ENCODE measurements at places on chromosomes 1 and 21. TPM values are rescaled to one million over a fixed set of nuclear protein-coding genes. Genes with fewer than 3 reads are reported as not detected.

- no peak for DNase-seq
Observed at GRCh38 chr1:157700305-157700704, 264 bp downstream of the FCRL3 start.

GRCh38 chr1:7136166-7136953, 351.1 kb downstream of the CAMTA1 start:
- no peak for DNase-seq

DNA sequence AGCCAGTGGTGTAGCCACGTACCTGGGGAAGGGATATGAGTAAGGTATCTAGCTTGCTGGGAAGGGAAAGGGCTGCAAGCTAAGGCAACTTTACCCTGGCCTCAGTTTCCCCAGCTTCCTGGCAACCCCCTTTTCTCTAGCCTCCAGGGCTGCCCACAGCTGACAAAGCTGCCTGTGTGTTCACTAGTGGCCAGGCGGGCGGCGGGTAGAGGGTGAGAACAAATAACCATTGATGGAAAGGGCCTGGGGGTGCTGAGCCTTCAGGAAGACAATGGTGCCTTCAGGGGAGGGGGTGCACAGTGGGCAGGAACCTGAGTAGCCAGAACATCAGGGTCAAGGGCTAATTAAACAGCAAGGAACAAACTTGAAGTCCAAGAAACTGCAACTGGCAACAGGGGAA, 6.1 kb downstream of the CERS2 start:
- no peak for DNase-seq

DNA sequence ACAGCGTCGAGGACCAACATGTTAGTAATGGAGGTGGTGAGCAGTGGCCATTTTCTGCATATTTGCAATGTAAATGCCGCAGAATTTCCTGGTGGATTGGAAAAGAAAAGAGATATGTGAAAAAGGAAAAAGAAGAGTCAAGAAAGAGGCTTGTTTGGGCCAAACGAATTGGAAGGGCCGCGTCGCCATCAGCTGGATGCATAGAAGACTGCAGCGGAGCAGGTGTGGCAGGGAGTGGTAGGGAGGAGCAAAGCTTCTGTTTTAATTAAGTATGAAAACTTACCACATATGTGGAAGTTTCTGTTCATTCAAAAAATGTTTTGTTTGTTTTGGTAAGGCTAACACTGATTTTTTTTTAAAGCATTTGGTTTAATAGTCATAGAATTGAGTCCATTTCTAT, 690.7 kb downstream of the NCAM2 start:
- DNase-seq, result no peak

DNA sequence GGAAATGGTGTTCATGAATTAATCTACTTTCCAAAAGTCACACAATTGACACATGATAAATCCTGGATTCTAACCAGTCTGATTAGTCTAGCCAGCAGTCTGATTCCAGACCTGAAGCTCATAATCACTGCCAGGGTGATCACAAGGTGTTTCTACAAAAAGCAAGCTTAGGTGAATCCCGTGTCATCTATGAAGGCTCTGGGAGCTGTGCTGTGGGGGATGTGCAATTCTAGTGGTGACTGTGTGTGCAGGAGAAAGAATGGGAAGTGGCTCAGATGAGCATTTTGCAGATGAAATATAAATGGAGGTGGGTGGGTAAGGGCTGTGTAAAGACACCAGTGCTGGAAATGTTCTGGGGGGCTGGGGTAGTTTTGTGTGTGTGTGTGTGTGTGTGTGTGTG, 1.8 kb upstream of the NPPB start:
- DNase-seq, result no peak

- DNase-seq, result no peak
Observed at GRCh38 chr1:54804471-54805132, 3.5 kb upstream of the TTC22 start.

DNA sequence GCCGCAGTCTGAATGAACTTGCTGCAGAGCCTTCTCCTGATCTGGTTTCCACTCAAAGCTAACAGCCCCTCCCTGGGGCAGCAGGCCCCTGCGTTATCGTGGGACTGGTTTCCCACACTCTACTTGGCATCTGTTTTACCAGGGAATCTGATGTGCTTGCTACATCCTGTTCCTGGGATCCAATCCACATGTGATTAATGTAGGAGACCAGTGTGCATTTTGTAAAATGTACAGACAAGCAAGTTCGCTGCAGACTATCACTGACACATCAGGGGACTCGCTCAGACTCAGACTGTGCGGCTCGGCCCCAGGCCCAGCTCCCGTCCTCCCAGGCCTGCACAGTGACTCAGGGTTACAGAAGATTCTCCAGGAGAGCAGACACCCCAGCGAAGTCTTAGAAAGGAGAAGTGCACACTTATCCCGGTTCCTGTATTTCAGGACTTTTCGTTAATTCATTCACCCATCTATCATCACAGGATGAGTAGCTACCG, 340.1 kb downstream of the MATN1 start:
- no peak for DNase-seq

DNA sequence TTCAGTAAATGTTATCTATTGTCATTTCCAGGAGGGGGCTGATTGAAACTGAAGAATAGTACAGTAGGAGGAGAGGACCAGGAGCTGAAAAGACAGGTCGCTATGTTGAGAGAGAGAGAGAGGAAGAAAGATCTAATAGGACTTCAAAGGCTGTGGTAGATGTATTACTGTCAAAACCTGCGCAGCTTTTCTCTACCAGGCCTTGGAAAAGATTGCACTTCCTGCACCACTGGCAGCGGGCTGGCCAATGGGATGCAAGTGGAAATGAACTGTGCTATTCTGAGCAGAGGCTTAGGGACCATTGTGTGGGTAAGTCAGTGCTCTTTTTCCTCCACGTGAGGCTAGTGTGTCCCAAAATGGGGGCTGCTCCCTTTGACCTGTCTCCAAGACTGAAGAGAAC, 47.1 kb downstream of the MDM4 start:
- DNase-seq, result no peak

- DNase-seq, result no peak
Observed at GRCh38 chr1:174975764-174976163, 24.0 kb upstream of the CACYBP start.

DNA sequence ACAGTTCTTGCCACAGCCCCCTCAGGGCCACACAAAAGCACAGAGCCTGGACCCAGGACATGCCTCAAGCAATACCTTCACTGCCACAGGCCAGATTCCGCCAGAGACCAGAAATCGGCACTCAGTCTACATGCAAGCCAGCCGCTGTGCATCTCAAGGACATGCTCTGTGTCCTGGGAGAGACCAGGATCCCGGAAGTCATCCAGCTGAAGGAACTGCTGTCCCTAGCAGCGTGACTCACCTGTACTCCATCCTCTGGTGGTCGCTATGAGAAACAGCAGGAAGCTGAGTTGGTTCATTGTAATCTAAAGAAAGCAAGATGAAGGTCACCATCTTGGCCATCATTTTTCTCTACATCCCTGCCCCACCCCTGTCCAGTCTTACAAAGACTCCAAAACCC, 401 bp downstream of the ITLN1 start:
- DNase-seq, result no peak

DNA sequence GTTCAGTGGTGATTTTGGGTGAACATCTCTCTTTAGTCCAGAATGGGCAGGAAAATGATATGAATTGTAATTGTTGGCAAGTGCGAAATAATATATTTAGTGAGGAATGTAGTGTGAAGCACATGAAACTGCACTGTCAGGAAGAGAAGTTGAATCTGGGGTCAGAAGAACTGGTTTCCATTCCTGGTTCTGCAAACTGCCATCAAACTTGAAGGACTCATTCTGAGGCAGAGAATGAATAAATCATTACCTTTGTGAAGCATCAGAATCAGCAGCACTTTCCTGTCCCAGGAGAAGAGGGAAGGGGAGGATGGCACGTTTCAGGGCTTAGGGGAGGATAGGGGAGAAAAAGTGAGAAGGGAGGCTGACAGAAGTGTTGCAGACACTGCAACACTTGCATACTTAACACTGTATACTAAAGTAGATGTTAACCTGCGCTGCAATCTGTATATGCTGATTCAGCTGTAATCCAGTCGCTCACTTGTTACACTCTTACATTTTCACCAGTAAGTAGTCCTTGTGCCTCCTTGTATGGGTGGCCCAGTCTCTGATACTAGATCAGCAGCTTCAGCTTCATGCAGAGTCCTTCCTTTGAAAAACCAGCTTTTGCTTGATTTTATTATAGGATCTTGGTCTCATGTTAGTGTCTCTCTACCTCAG, 10.5 kb upstream of the RPTN start:
- no peak for DNase-seq

DNA sequence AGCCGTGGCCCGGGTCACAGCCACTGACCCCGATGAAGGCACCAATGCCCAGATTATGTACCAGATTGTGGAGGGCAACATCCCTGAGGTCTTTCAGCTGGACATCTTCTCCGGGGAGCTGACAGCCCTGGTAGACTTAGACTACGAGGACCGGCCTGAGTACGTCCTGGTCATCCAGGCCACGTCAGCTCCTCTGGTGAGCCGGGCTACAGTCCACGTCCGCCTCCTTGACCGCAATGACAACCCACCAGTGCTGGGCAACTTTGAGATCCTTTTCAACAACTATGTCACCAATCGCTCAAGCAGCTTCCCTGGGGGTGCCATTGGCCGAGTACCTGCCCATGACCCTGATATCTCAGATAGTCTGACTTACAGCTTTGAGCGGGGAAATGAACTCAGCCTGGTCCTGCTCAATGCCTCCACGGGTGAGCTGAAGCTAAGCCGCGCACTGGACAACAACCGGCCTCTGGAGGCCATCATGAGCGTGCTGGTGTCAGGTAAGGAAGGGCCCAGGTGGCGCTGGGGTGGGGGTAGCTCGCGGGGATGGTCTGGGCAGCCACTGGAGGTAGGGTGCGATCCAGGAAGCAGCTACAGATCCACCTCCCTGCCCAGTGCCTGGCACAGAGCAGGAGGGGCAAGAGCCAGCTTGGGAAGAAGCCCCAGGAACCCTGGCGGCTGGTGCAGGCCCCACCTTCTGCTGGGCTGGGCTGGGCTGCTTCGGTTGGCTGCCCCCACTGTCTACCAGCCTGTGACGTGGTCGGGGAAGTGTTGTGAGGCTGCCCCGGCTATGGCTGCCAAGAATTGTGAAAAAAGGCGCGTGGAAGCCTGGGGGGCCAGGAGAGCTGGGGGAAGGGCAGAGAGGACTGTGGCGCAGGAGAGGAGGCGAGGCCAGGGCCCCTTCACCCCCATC, 3.8 kb downstream of the CELSR2 start:
- DNase-seq, result no peak

DNA sequence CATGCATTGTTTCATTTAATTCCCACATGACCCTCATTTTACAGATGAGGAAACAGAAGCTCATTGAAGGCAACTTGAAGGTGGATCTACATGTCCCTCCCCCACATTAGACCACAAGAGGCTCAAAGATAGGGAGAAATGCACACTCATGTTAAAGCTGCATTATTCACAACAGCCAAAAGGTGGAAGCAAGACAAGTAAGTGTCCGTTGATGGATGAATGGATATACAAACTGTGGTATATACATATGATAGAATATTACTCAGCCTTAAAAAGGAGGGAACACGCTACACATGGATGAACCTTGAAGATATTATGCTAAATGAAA, 149.7 kb upstream of the JUN start:
- DNase-seq, result no peak

DNA sequence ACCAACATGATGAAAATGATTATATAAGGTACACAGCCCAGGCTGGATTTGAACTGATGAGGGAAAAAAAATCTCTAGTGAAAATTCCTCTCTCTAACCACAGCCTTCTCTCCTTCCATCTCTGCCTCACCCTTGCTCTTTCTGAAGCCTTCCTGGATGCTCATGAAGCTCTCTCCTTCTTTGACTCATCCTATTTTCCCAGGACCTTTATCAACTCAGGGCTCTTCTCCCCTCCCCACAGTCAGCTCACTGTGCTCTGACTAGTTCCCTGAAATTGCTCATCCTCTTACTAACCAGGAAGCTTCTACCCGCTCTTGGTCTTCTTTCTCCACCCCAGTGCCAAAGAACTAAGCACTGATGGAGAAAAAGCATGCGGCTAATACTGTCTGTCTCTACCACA, 46.4 kb upstream of the ERG start:
- no peak for DNase-seq

- DNase-seq, result no peak
Observed at GRCh38 chr1:178539291-178539690, 26.4 kb downstream of the TEX35 start.

- no peak for DNase-seq
Observed at GRCh38 chr1:184072376-184072775, 20.8 kb downstream of the TSEN15 start.

GRCh38 chr1:186829686-186830587, 1.2 kb downstream of the PLA2G4A start:
- no peak for DNase-seq

DNA sequence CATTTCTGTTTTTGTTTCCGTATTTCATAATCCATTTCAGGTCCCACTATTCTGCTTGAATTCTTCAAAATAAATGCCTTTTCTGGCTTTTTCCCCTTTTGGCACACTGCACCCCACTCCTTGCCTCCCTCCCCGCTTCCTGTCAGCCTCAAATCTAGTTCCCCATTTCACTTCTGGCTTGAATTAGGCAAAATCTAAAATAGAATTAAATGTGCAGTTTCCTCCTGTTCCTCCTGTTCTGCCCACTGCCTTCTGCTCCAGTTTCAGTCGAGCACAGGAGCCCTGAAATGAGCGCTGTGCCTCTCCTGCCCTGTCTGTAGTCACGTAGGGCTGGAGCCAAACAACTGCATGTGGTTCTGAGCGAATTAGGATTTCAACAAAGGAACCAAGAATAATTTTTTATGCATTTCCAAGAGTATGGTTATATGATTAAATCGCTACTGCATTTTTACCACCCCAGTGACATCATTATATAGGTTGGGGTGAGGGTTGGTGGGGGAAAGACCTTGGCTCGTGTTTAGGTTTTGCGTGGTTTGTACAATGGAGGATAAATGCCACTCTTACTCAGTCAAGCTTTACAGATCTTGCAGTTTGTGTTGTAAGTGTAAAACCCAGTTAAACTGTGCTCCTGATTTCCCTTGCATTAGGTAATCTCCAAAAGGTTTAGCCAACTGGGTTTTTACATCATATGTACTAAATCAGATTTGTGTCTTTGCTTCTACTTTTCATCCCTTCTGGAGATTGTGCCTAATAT, 114.9 kb downstream of the VPS13D start:
- peak; percentile 11 for DNase-seq

GRCh38 chr1:63847308-63847910, 73.6 kb downstream of the ROR1 start:
- DNase-seq, result no peak

DNA sequence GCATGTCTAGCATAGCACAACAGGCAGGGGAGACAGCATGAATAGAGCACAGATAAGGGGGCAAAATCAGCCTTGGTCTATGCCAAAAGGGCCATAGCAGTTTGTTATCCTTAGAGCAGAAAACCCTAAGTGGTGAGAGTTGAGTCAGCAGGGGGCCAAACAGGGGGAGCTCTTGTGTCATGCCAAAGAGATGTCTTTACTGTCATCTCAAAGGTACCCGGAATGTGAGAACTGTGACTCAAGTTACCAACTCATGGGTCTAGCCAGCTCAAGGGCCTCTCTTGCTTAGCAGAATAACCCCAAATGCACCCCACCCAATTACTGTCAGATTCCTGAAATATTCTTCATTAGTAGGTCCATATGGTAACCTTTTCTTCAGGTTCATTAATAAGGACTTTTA, 45.9 kb upstream of the NRDC start:
- DNase-seq, result no peak

GRCh38 chr1:234844479-234845031, 234.6 kb upstream of the IRF2BP2 start:
- peak; percentile 45 for DNase-seq

- DNase-seq, result no peak
Observed at GRCh38 chr1:192442736-192443135, 125.9 kb downstream of the RGS21 start.

The RGS13 gene
- not detected for polyA plus RNA-seq

The AGO4 gene
- polyA plus RNA-seq, result 13.6 TPM

The SH3BGR gene
- 2.5 TPM for polyA plus RNA-seq

The MR1 gene
- polyA plus RNA-seq, result 31.5 TPM

The SLAMF9 gene
- polyA plus RNA-seq, result not detected

The ST6GALNAC3 gene
- not detected for polyA plus RNA-seq

The KDF1 gene
- polyA plus RNA-seq, result 4.6 TPM

The ITLN2 gene
- not detected for polyA plus RNA-seq
